ENCODE measurements at places on chromosomes 13 and 19.

DNA sequence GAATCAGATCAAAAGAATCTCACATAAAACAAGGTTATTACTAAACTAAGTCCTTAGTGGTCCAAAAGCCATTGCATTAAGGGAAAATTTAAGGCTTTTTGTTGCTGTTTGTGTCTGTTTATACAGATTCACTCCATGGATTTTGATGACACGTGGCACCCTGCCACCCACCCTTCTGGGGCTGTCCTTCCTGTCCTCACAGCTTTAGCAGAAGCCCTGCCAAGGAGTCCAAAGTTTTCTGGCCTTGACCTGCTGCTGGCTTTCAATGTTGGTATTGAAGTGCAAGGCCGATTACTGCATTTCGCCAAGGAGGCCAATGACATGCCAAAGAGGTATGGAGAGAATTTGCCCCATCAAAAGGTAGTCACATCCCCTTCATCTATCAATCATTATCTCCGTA lies 6.9 kb downstream of the ACOD1 start:
- DNase-seq: no peak

GRCh38 chr19:57802269-57802668 lies 12.4 kb downstream of the ZNF552 start:
- no peak for DNase-seq

DNA sequence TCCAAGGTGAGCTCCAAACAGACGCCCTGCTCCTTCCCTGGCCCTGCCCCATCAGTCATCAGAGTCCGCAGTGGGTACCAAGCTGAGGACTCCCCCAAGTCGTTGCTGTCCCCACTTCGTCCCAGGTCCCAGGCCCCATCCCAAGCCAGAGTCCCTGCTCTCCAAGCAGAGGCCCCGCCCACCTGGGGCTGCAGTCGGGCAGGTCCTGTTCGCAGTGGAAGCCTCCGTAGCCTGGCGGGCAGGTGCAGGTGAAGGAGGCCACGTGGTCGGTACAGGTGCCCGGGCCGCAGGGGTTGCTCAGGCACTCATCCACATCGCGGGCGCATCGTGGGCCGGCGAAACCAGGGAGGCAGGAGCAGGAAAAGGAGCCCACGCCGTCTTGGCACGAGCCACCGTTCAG lies 19.4 kb downstream of the NOTCH3 start:
- DNase-seq: no peak

- no peak for DNase-seq
Measured at GRCh38 chr19:17170538-17171297, 44.4 kb upstream of the USE1 start.

GRCh38 chr13:24683838-24684599 lies 3.8 kb downstream of the ATP12A start:
- peak; percentile 14 for DNase-seq

- DNase-seq: no peak
Measured at GRCh38 chr13:94335761-94336526, 143.5 kb downstream of the DCT start.

Measured in amygdala (tissue), 56 donors.